ENCODE measurements at places on chromosomes 5 and 9. TPM values are rescaled to one million over a fixed set of nuclear protein-coding genes. Genes with fewer than 3 reads are reported as not detected.

DNA sequence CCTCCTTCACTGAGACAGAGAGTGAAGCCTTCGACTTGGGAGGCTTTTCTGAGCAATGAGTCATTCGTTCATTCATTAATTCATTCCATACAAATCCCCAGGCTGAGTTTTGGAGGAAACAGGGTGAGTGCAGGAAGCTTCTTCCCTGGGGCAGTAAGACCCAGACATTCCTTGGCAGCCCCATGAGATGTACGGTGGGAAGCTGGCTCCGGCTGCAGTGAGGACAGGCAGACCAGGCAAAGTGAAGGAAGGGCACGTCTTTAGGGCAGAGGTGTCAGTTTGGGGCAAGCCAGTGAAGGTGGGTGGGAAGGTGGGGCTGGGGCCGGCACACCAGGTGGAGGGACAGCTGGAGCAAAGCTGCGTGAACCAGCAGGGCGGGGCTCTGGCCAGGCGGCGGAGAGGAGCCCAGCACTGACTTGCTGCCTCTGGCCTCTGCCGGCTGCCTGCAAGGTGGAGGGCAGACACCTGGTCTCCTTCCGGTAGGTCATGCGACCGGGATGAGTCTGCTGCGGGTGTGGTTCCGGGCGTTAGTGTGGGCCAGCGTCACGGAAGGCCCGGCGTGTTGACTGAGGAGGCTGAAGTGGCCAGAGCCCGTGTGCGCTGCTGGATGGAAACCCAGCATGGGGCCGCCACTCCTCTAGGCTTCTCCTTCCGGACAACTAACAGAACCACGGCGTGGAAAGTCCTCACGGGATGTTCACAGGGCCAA, 16.6 kb downstream of the OLFM1 start:
- no peak overlapping the region for H3K4me3 ChIP-seq
- H3K4me1 ChIP-seq, result no peaks in the 10 kb centered on the region
- no peaks in the 10 kb centered on the region for H3K36me3 ChIP-seq
- no peaks in the 10 kb centered on the region for H3K27me3 ChIP-seq

CAPSL gene
- not detected for total RNA-seq

IL13 gene
- not detected for total RNA-seq

DNA sequence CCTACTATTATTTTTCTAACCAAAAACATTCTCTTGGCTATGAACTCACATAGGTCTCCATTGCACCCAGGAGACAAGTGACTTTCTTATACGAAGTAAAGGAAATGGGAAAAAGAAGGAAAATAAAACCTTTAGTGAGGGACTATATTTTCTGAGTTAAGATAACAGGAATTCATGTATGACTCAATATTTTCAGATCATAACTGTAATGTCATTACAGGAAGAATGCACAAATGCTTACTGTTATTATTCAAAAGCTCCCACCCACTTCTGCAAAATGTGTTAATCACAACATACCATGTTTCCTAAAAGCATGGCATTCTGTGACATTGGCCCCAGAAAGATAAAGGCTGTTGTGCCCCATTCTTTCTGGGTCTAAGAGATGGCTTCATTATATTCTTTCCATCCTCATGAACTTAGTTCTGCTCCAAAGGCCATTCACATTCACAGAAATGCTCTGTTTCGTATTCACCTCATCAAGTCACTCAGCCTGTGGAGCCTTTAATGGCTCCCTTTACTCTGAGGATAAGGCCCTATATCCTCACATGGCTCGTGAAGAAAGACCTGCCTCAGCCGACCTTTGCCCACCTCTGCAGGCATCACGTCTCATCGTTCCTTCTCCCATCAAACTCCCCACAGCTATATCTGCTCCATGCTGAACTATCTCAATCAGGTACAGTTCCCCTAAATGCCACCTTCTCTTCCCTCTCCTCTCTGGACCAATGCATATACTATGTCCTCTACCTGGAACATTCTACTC, 77.0 kb downstream of the ABCA1 start:
- peaks cover 5% of the 10 kb centered on the region for H3K36me3 ChIP-seq
- DNase-seq, result no peak
- no peaks in the 10 kb centered on the region for H3K27me3 ChIP-seq
- H3K27ac ChIP-seq, result no peak overlapping the region
- H3K4me3 ChIP-seq, result no peak overlapping the region

- no peaks in the 10 kb centered on the region for H3K36me3 ChIP-seq
- 0 out of 2 replicates have a peak within 1 kb of the TSS, but pooled peaks have one; percentile 16 for H3K4me3 ChIP-seq
- peaks cover 31% of the 10 kb centered on the region for H3K27me3 ChIP-seq
These were observed at the start of gene GABRB2 for GRCh38 chr5:161546470-161547301. Gene GABRB2 (minus strand): TSS chr5:161546725. CDS start chr5:161546643, 82 bp downstream.

DNA sequence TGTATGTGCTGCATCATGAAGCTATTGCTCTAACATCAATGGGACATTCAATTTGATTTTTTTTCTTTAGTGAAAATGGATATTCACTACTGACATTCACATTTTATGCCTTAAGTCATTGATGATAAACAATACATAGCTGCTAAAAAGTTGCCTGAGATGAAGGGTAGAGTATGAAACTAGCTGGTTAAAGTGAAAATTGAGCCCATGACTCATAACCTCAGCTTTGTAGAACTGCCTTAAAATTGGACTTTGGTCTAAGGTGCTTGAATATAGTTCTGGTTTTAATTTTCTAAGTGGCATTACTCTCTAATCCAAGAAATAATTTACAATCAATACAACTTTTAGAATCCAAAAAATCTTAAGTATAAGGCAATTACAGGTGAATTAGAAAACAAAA, 740.4 kb upstream of the RIOK2 start:
- H3K4me3 ChIP-seq, result no peak overlapping the region
- no peaks in the 10 kb centered on the region for H3K4me1 ChIP-seq
- no peaks in the 10 kb centered on the region for H3K27me3 ChIP-seq
- no peaks in the 10 kb centered on the region for H3K36me3 ChIP-seq
- no peak overlapping the region for H3K27ac ChIP-seq

DNA sequence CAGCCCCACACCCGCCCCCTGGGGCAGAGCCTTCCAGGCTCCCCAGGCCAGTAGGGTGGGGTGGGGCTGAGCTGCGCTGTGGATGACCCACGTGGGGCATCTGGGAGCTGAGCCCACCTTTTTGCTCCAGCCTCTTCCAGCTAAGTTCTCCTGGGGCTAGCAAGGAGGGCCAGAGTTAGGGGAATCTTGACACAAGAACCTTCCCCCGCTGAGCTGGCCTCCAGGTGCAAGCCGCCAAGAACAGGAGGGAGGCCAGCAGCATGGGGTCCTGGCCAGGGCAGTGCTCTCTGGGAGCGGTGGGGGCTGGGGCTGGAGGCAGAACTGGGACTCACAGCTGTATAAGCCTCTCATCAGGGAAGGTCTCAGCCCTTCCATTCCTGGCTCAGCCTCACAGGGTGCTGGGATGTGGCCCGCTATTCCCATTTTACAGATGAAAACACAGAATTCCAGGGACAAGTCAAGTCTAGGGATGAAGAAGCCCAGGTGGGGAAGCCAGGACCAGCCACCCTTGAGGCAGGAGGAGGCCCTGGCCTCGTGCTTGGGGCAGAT, 21.5 kb downstream of the SARDH start:
- H3K27me3 ChIP-seq, result no peaks in the 10 kb centered on the region
- H3K27ac ChIP-seq, result peak overlapping the region; percentile 98
- no peak for DNase-seq
- H3K36me3 ChIP-seq, result peaks cover 18% of the 10 kb centered on the region

GRCh38 chr9:126965541-126966428, 51.2 kb downstream of the RALGPS1 start:
- H3K27me3 ChIP-seq, result no peaks in the 10 kb centered on the region
- H3K27ac ChIP-seq, result no peak overlapping the region
- no peaks in the 10 kb centered on the region for H3K36me3 ChIP-seq
- DNase-seq, result peak; percentile 54

GRCh38 chr5:160548949-160549645, 127.4 kb downstream of the PTTG1 start:
- H3K4me1 ChIP-seq, result no peaks in the 10 kb centered on the region
- no peaks in the 10 kb centered on the region for H3K36me3 ChIP-seq
- no peak overlapping the region for H3K4me3 ChIP-seq
- DNase-seq, result no peak
- H3K27me3 ChIP-seq, result peaks cover 2% of the 10 kb centered on the region

DNA sequence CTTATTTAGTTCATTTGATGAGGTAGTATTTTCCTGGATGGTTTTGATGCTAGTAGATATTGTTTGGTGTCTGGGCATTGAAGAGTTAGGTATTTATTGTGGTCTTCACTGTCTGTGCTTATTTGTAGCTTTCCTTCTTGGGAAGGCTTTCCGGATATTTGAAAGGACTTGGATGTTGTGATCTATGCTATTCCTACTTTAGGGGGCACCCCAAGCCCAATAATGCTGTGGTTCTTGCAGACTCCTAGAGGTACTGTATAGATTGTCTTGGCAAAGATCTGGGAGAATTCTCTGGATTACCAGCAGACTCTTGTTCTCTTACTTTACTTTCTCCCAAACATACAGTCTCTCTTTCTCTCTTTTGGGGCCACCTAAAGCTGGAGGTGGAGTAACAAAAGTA, 315.7 kb downstream of the MAT2B start:
- DNase-seq, result no peak
- no peak overlapping the region for H3K27ac ChIP-seq
- H3K4me3 ChIP-seq, result no peak overlapping the region
- no peaks in the 10 kb centered on the region for H3K4me1 ChIP-seq
- H3K36me3 ChIP-seq, result no peaks in the 10 kb centered on the region

- H3K27ac ChIP-seq, result no peak overlapping the region
- peaks cover 28% of the 10 kb centered on the region for H3K4me1 ChIP-seq
- peaks cover 11% of the 10 kb centered on the region for H3K27me3 ChIP-seq
- H3K36me3 ChIP-seq, result 0 out of 2 replicates have a peak, but pooled peaks cover 6% of the 10 kb centered on the region
- H3K4me3 ChIP-seq, result peak overlapping the region; percentile 60
- no peak for DNase-seq
These were observed 5.6 kb upstream of the RNF44 start for GRCh38 chr5:176542596-176543427.

TTLL11 gene
- 5.5 TPM for total RNA-seq

GRCh38 chr5:86371061-86371460, 246.7 kb upstream of the COX7C start:
- no peak overlapping the region for H3K4me3 ChIP-seq
- no peak for DNase-seq
- H3K36me3 ChIP-seq, result no peaks in the 10 kb centered on the region
- no peaks in the 10 kb centered on the region for H3K4me1 ChIP-seq

- H3K27me3 ChIP-seq, result no peaks in the 10 kb centered on the region
- no peak overlapping the region for H3K4me3 ChIP-seq
These were observed 367.1 kb downstream of the CDK5RAP2 start for GRCh38 chr9:120212853-120213200.

MZB1 gene
- total RNA-seq, result not detected

- no peaks in the 10 kb centered on the region for H3K27me3 ChIP-seq
- no peaks in the 10 kb centered on the region for H3K4me1 ChIP-seq
- DNase-seq, result no peak
- no peak overlapping the region for H3K27ac ChIP-seq
- H3K4me3 ChIP-seq, result no peak overlapping the region
- no peaks in the 10 kb centered on the region for H3K36me3 ChIP-seq
These were observed 47.4 kb upstream of the SHC3 start for GRCh38 chr9:89225991-89226471.

MARCOL gene
- not detected for total RNA-seq

All from SJSA1 (cell line).